Erythroblast (primary cell): ENCODE measurements at places on chromosomes 4 and X.

- DNase-seq: peak; percentile 16
These were observed 2.8 kb downstream of the RTL5 start for GRCh38 chrX:72128881-72129280.

DNA sequence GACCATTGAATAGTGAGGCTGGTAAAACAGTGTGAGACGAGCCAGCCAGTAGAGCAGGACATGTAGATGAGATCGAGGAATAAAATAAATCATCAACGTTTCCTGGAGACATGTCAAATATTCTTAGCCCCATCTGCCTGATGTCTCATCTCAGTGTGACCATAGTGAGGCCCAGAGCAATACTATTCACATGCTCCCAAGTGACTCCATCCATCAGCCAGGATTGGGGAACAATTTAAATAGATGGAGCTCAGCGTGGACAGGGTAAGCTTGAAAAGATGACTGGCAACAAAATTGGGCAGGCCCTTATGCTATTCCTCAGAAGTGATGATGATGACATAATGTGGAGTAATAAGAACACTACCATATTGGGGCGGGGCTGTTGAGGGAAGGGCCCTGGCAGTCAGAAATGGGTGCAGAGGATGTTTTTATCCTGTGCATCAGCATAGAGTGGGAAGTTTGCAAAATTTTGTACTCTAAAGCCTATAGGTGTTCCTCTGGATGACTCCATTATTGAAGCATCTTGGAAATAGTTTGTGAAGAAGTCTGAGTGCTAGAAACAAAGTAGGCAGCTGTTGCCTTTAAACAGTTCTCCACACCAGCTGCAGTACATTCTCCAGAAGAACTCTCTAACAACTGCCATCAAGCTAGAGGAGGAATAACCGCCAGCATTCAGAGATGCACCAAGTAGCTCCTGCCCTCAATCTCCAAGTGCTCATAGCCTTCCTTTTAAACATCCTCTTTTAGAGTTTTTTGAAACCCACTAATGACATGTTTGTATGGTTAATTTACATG lies 333.0 kb downstream of the DCHS2 start:
- DNase-seq: no peak

DNA sequence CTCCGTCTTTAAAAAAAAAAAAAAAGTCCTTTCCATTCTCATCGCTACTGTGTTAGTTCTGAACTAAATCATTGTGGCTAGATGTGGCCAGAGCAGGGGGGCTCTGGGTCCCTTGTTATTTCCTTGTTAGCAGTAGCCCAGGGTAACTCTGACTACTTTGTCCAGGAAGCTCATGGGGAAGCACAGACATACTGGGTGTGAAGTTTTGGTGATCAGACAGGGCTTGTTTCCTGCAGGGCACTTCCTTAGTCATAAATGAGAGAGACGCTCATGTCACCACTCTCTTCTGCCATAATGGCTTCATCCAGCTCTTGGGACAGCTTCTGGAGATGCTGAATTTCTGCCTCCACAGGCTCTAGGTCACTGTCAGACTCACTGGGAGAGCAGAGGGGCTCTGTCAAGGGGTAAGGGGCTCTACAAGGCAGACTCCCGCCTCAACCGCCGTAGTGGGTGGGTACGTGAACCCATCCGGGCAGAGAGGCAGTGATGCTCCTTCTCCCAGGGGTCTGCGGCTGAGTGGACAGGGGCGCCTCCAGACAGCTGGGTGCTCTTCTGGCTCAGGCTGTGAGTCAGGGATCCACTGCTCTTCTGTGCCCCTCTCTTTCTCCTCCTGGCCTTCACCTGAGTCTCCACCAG lies 12.9 kb downstream of the STIM2 start:
- no peak for DNase-seq

- DNase-seq: no peak
These were observed 69.9 kb downstream of the CPE start for GRCh38 chr4:165448700-165449099.

- DNase-seq: peak; percentile 85
These were observed 84.2 kb downstream of the CNOT6L start for GRCh38 chr4:77734928-77735327.

DNA sequence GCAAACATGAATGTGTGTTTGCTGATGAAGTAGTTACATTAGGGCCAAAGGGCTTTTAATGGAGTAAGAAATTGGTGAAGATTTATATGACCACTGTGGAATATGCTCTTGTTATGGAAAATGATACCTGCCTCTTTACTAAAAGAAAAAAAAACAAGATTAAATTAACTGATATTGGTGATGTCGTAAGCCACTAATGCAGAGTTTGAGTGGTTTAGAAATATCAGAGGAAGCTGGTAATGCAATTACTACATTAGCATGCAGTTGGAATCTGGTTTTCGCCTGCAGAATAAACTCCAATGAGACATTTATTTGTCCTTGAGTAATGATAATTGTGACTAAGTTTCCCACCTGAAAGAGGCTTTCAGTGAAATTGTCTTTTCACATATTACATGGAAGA lies 597.9 kb downstream of the GALNTL6 start:
- no peak for DNase-seq

DNA sequence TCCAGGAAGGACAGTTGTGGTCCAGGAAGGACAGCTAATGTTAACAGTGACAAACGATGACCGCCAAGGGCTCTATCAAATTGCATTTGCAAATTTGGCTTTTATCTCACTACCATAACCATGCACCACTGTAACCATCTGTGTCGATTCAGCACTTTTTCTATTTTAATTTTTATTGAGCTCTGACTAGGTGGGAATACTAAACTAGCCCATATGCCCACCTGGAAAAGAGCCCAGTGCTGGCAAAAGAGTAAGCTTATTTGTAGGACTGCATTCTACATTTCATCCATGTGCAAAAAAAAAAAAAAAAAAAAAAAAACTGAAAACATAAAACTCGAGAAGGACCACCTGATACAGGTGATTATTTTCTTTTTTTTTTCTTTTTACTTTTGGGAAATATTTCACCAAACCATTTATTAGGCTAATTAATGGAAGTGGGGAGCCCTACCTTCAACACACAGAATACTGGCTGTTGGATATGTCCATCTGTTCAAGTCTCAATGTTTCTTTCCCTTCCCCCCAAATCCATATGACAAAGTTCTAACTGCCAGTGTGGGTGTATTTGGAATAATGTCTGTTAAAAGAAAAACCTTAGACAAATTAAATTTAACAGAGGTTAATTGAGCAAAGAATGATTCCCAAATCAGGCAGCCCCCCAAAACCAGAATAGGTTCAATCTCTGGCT lies 99.5 kb upstream of the MXRA5 start:
- DNase-seq: no peak

DNA sequence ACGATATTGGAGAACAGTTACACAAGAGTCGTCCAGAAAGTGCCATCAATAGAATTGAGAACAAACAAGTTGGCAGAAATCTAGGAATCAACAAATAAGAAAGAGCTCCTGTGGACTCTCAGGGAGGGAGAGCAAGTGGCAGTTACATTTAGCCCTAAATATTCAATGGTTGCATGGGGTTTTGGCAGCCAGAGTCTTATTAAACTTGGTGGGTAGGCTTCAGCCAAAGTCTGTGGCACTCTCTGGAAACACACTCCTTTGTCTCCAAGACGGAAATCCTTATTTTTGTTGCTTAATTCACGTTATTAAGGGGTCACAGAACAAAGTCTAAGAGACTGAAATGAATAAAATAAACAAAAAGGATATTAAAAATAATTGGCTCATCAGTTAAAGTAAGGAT lies 742.2 kb upstream of the ATOH1 start:
- no peak for DNase-seq

GRCh38 chr4:127634181-127634580 lies 1.4 kb downstream of the INTU start:
- DNase-seq: no peak

GRCh38 chrX:26262121-26262523 lies 46.2 kb downstream of the MAGEB5 start:
- no peak for DNase-seq

DNA sequence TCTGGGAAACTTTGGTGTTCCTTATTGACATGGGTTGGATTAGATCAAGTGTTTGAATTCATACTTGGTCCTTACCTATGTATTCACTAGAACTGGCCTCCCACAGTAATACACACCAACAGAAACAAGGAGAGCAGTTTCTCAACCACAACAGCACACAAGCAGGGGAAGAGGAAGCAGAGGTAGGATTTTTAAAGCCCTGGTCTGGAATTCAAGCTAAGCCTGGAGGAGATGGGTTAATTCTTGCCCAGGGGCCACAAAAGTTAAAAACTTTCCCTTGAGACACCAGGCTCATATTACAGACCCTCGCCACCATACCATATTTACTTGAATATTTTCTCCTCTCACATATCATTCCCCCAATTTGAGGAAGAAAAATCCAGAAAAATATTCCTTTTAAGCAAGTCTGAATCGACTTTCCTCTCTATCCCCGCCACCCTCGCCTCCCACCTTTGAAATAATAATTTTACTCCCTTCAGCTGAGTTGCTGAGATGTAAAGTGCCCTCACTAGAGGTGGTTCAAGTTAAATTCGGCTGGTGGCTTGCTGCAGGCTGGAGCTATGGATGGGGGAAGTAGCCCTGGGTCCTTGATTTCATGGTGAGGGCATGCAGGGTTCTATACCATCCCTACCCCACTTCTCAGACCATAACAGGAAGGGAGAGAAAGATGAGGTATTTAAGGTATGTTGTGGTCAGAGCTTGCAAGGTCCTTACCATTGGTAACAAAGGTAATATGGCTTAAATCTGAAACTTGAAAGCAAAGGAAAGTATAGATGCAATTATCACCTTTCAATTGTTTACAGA lies 440.2 kb downstream of the INPP4B start:
- peak; percentile 10 for DNase-seq
